ENCODE measurements at places on chromosomes 7 and 10.

DNA sequence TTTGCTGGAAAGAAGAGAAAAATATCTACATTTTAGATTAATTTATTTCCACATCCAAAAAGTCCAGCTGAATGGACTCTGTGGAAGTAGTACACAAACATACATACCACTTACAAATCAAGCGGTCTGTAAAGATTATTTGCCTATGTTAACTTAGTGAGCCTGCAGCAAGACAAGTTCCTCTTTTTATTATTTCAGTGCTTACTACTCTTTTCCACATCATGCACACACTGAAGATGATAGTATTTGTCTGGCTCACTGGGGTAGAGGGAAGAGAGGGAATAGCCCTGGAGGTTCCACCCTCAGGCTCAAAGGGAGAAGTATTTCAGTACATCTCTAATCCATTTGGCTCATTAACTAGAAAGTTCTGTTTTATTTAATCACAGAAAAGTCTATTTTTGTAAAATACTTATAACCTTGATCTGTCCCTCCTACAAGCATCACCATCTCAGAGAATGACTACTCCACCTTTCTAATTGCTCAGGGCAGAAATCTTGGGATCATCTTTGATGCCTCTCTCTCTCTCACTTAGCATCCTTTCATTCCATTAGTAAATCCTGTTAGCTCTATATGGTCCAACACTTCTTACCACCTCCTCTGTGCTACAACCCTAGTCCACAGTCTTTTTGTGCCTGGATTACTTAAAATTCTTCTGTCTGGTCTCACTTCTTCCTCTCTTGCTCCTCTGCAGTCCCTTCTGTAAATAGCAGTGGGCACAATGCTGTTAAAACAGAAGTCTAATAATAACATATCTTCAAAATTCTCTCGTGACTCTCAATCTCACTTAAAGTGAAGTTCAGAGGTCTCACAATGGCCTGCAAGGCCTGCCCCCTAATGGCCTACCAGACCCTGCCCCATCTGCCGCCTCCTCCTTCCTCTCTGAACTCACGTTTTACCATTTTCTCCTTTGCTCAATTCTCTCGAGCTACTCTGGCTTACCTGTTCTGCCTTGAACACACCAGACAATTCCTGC is 64.3 kb upstream of the CCDC6 start:
- DNase-seq: no peak

DNA sequence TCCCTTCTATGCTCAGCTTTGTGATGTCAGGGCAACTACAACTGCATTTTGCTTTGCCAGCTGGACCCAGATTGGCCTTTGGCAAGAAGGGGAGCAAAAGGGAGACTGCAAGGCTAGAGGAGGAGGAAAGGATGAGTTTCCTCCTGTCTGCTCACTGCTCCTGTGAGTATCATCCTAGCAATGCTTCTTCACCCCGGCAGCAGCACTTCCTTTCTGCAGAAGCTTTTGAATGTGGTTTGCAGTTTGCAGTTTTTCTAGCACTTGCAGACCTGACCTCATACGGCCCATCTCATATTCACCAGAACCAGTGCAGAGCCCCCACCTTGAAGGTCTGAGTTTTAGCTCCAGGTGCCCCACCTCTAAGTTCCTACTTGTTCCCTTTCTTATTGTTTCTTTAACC is 14.8 kb downstream of the C7orf33 start:
- no peak for DNase-seq

GRCh38 chr7:80646083-80646865 is 7.8 kb downstream of the CD36 start:
- DNase-seq: no peak

DNA sequence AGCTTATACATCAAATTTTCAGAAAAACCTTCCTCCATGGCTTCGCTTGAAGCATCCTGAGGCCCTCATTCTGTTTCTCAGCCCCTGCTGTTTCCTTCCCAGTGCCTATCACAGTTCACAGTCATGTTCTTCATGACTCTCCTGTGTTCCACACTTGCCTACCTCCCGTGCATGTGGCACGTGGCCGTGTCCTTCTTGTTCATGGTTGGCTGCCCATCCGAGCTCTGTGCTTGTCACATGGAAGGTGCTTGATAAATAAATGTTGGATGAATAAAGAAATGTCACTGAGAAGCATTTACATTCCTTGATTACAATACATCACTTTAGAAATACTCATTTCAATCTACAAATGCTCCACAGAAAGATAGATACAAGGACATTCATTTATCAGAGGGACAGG is 23.7 kb upstream of the EGFR start:
- no peak for DNase-seq

- DNase-seq: no peak
Observed at GRCh38 chr10:112912410-112912928, 37.6 kb upstream of the TCF7L2 start.
